Stimulated activated CD4-positive, alpha-beta T cell treated with anti-CD3 and anti-CD28 coated beads, Interleukin-1b, Interleukin-23, amount 100 ng/mL, for 24 hours (primary cell): ENCODE measurements at places on chromosomes 7 and 10.
A peak's percentile ranks its signal among the peaks of the same experiment; 100 is the strongest.

GRCh38 chr10:4849555-4850242 is 23.7 kb downstream of the AKR1E2 start:
- DNase-seq = peak; percentile 84

DNA sequence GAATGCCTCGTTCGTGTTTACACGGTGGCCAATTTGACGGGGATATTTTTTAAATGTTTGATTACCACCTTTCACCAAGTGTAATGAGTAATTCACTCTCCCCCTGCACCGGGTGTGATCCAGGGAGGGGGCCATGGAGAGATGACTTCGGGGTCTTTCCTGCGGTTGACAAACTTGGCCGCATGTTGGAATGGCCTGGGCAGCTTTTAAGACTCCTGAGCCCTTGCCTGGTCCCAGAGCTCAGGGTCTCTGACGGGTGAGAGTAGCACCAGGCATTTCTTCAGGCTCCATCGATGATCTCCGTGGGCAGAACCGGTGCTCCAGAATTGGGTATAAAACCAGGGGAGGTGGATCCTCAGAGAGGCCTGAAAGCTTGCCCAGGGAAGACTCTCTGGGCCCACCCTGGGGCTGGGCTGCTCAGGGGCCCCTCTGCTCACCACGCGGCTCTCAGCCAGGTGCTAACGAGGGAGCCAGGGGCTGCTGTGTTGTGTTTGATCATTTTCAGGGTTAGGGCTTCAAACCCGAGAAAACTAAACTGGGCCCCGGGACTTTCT is 882 bp downstream of the ZNF282 start:
- no peak for DNase-seq

- DNase-seq = no peak
These were observed 40.2 kb downstream of the ANKRD61 start for GRCh38 chr7:6071406-6071805.

GRCh38 chr7:110317541-110318265 is 773.2 kb upstream of the LRRN3 start:
- DNase-seq = no peak

- no peak for DNase-seq
These were observed 61.0 kb downstream of the DAGLB start for GRCh38 chr7:6386779-6387178.

- no peak for DNase-seq
These were observed 136.3 kb upstream of the GNAI1 start for GRCh38 chr7:79998363-79998762.

GRCh38 chr7:33677556-33677955 is 227.8 kb upstream of the BMPER start:
- no peak for DNase-seq

DNA sequence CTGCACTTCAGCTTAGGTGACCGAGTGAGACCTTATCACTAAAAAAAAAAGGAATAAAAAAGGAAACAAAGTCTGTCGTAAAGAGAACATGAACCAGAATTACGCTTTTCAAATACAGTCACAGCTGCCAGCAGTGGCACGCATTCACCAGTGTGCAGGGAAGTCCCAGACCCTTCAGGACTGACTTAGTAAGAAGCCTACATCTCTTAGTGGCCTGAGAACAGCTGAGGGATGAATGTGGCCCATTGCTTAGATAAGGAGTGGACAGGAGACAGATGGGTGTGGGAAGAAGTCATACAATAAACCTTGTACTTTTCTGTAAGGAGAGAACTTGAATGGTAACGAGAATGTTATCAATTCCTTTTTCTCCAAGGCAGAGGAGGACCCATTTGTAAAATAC is 178.5 kb downstream of the JCAD start:
- DNase-seq = no peak

- no peak for DNase-seq
These were observed 69.0 kb downstream of the LHFPL3 start for GRCh38 chr7:104397442-104397841.

DNA sequence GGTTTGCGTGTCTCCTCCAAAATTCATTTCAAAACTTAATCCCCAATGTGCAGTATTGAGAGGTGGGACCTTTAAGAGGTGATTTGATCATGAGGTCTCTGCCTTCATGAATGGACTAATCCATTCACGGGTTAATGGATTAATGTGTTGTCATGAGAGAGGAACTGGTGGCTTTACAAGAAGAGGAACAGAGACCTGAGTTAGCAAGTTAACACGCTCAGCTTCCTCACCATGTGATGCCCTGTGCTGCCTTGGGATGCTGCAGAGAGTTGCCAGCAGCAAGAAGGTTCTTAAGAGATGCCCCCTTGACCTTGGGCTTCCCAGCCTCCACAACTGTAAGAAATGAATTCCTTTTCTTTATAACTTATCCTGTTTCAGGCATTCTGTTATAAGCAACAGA is 3.7 kb upstream of the TCTN3 start:
- DNase-seq = no peak

DNA sequence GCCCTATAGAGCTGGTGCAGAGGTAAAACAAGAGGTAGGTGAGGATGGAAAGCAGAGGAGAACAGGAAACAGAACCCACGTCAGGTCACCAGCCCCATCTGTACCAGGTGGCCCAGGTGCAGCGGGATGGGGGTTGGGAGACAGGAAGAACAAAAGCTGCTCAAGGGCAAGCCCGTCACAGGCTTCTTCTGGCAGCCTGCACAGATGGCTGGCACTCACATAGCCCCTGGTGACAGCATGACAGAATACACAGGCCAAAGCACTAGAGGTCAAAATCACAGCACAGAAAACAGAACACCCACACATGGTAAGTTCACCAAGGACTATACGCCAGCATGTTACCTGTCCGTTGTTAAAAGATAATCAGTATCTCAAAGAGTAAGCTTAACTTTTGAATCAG is 126.8 kb downstream of the GALNT11 start:
- DNase-seq = no peak

GRCh38 chr7:75868153-75868552 is 10.7 kb upstream of the RHBDD2 start:
- DNase-seq = no peak

DNA sequence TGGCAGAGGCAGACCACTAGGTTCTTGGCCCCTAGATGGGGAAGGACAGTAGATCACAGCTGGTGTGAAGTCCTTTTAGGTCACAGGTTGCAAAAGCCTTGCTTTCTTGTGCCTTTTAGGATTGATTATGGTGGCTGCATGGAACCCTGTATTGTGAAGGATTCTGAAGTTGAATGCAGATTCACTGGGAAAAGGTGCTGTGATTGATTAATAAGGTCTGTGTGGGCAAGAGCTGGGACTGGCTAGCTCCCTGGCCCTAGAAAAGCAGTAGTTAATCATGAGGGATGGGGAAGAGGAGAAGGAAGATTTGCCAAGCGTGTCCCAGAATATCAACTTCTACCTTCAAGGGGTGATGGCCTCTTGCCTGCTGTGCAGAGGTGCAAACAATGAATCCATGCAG is 105.5 kb downstream of the CDH23 start:
- no peak for DNase-seq
